ENCODE measurements at places on chromosomes 16 and 17. TPM values are rescaled to one million over a fixed set of nuclear protein-coding genes. Genes with fewer than 3 reads are reported as not detected.

The CCL5 gene
- 4.4 TPM for total RNA-seq

The G6PC1 gene
- not detected for total RNA-seq

The ARL5C gene
- total RNA-seq, result not detected

The OR1E1 gene
- total RNA-seq, result not detected

The ODAD4 gene
- total RNA-seq, result 0.15 TPM

The ANKRD40CL gene
- 54.5 TPM for total RNA-seq

The MMP2 gene
- 32.8 TPM for total RNA-seq
